ENCODE measurements at places on chromosomes 11 and 22.

- DNase-seq: no peak
Observed at GRCh38 chr22:19818324-19819207, 36.1 kb downstream of the GNB1L start.

DNA sequence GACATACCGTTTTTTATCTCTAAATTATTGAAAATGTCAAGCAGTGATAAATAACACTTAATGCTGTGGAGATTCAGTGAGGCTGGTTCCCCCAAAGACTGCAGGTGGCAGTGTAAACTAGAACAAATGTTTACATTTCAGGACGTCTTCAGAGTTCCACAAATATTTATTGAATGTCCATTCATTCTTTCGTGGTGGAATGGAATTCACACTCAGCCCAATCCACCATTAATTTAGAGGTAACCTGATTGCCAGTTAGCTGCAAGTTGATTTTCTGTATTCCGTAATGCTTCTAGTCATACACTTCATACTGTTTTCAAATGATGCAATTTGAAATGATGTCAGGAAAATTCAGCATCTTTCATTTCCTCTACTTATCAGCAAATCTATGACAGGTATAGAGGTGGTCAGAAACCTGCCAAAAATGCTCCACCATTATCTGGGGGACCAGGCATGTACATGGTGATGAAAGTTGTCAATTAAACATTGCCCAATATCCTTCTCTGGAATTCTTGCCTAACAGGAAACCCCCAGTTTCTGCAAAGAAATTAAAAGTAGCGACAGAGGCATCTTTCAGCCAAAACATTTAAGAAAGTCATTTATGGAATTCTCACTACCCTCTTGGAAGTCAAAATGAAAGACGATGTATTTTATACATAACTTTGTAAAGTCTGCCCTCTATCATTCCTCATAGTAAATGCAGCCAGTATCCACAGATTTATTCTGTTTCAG is 94.3 kb upstream of the BMAL1 start:
- DNase-seq: no peak

- DNase-seq: no peak
Observed at GRCh38 chr11:34238533-34238932, 119.3 kb downstream of the ABTB2 start.

DNA sequence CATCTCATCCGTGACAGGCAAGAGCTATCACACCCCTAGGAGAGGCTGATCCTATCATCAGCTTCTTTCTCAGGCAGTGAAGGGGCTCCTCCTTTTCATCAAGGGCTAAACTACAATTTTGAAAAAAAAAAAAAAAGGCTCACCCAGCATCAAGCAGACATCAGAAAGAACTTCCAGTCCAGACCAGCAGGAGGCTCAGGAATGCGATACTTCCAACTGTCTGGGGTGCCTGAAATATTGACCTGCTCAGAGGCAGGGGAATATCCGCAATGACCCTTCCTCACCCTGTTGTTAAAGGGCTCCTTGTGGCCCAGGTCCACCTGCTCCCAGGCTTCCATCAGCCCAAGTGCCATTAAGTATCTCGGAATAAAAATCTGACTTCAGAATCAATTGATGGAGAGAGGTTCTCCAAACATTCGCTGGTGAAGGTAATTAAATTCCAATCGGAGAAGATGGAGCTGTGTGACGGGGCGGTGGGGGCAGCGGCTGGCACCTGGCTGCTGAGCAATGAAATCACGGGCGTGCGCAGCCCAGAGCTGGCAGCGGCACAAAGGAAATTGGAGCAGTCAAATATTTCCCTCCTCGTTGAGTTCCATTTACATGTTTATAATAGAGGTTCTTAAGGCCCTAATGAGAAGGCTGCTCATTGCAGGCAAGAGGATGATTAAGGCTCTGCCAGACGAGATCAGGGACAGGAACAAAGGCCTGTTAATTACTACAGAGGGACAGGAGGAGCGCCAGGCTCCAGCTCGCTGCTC is 69.0 kb upstream of the THY1 start:
- no peak for DNase-seq

DNA sequence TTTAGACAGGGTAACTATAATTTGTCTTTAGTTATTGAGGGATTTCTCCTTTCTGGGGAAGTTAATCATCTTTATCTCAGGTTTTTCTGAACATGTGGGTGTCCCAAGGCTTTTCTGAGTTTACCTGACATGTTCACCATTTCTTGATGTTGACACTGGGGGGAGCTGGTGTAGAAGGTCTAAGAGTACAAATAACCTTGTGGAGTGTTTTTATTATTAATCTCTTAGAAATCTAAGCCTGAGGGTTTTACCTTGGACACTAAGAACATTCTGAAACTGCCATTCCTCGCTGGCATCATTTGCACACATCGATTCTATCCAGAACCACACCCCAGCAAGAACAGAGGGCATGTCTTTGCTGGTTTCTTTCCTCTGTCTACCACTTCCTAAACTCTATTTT is 15.6 kb upstream of the C11orf91 start:
- DNase-seq: no peak

GRCh38 chr11:123365955-123366354 is 64.1 kb upstream of the GRAMD1B start:
- no peak for DNase-seq

DNA sequence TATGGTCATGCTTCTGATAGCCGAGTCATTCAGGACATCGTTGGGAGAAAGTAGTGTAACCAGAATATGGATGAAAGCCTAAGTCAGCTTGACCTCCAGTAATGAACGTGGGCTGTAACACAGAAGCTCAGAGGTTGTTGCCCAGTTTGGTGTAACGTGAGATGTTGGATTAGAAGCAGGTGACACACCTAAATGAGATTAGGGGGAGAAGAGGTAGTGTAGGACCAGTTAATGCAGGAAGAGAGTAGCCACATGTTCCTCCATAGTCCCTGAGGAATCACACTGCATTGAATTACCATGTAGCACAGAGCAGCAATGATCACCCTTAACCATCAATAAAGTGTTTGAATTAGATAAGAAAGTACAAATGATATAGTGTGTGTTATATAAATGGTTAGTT is 20.4 kb downstream of the FBXO7 start:
- DNase-seq: no peak

- DNase-seq: no peak
Observed at GRCh38 chr11:131583938-131584337, 213.5 kb downstream of the NTM start.
